NCI-H2081 treated with DMSO at 0.1 percent for 48 hours (cell line): ENCODE measurements at places on chromosomes 1 and 21.

- no peak for DNase-seq
These were observed 69.0 kb upstream of the ZC3H11B start for GRCh38 chr1:219681876-219682275.

GRCh38 chr1:230332575-230333066 is 93.5 kb downstream of the PGBD5 start:
- DNase-seq, result no peak

DNA sequence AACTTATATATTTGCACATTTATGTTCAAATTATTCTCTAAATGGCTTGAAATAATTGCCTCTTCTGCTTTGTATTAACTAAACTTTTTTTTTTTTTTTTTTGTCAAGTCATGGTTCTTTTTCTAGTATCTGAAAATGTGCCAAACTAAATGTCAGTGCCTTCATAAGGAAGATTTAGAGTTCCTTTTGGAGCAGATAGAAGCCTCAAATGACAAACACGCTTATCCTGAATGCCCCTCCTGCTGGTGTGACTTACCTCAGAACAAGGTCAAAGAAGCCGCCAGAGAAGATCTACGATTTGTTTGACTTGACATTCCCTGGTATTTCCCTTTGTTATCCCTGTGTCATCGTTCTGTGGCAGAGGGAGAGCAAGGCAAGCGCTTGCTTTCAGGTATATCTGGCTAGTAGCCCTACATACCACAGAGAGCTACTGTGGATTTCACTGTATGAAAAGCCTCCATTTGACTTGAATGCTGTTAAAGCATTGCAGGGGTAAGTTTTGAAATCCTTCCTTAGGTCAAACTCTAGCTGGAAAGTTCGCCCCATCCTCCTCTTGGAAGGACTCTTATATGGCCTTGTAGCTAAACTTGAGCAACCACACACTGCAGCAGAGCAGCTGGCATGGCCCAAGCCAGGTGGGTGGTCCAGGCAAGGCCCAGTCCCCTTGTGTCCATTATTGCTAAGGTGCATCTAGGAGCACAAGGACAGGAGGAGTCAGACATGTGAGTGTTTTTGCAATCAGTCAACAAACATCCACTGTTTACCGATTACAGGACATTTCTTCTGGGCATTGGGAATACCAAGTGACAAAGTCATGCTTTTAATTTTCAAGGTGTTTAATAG is 285.4 kb upstream of the USP25 start:
- no peak for DNase-seq

DNA sequence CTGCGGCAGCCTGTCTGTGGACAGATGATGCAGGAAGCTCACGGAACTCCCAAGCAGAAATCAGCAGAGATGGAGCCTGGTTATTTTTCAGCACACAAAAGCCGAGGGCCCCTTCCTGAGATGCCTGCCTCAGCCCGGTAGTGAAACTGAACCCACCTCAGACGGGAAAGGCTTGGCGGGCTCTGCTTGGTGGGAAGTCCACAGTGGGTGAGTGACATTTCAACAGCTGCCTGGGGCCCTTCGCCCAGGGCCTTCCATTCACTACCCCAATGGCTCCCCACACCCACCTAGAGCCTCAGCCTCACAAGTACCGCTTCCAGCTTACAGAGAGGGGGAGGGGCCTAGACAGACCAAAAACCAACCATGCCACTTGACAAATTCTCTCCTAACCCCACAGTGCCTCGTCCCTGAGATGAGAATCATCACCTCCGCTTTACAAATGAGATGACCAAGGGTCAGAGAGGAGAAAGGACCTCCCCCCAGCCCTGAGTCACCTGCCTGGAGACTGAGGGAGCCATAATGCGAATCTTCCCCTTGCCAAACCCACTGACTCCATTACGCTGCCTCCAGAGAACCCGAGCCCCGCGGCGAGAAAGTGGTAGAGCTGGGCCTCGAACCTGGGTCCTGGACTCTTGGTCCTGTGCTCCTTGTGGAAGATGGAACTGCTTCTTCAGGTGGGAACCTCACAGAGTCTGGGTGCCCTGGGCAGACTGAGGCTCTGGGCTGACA is 3.4 kb upstream of the ECE1 start:
- no peak for DNase-seq

- no peak for DNase-seq
These were observed 50.5 kb downstream of the DMAP1 start for GRCh38 chr1:44263568-44264450.

- DNase-seq, result no peak
These were observed 9.0 kb downstream of the TRAPPC10 start for GRCh38 chr21:44021064-44021463.

DNA sequence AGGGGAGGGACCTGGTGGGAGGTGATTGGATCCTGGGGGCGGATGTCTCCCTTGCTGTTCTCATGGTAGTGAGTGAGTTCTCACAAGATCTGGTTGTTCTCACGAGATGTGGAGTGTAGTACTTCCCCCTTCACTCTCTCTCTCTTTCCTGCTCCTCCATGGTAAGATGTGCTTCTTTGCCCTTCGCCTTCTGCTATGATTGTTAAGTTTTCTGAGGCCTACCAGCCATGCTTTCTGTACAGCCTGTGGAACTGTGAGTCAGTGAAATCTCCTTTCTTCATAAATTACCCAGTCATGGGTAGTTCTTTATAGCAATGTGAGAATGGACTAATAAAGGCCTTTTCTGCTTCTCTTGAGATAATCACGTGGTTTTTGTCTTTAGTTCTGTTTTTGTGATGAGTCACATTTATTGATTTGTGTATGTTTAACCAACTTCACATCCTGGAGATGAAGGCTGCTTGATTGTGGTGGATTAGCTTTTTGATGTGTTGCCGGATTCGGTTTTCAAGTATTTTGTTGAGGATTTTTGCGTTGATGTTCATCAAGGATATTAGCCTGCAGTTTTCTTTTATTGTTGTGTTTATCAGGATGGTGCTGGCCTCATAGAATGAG is 45.5 kb downstream of the RABGAP1L start:
- DNase-seq, result no peak

DNA sequence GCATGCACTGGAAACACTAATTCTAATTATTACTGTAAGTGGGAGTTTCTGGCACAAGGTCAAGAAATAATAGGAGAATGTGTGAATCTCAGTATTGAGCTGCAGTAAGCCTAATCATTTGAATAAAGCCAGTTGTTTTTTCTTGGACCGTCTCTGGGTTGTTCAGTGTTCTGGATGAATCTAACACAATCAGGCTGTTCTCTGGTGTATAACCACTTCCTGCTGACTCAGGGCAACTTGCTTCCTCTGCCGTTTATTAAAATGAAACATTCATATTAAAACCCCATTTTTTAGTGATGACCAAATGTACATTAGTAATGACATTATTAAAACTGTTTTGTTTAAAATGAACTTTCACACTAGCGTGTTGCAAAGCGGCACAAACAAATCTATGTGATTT is 273.1 kb upstream of the SNX7 start:
- DNase-seq, result no peak

DNA sequence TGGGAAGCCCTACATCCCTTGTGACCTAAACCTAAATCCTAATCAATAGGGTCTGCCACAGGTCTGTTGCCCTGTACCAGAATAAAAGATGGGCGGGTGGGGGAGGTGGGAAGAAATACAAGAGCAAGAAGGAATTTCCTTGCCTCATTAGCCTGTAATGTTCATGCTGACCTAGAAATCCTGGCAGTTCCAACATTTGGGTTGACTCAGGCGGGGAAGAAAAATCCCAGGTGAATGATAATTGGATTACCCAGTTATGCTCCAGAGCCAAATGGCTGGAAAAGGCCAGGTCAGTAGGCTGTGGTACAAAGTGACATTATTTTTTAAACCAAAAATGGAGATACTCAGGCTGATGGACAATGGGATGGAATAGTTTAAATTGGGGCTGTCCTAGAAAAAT is 27.3 kb upstream of the A3GALT2 start:
- DNase-seq, result no peak

- no peak for DNase-seq
These were observed 4.0 kb upstream of the ABCG1 start for GRCh38 chr21:42214921-42215320.

DNA sequence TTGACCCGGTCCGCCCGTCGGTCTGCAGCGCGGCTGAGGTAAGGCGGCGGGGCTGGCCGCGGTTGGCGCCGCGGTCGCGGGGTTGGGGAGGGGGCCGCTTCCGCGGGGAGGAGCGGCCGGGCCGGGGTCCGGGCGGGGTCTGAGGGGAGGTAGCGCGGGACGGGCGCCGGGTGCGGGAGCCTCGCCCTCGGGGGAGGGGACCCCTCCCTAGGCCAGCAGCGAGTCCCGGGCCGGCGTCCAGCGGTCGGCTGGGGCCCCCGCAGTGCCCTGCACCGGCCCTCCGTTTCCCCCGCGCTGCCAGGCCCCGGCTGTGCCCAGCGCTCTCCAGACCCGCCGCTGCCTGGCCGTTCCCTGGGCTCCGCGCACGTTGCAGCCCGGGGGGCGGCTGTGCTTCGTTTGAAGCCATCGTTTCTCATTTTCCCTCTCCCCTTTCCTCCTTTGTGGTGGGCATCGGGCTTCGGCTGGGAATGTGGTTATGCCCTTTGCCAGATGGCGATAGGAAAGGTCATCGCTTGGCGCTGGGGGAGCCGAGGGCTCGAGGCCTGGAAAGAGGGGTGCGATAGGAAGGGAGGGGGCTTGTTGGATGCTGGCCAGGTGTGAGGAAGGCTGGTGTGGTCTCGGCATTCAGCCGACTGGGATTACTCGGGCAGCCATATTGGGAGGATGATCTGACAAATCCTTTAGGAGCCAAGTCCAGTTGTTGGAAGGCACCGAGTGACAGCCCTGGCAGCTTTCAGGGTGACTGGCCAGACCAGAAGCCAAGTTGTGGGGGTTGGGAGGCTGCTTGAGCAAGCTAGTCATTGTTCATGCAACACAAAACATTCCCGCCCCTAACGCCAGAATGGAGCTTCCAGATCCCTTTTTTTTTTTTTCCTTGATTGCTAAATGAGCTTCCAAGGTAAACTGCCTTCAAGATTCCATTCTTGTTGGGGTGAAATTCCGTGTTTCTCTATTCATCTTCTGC is 753 bp downstream of the KIF1B start:
- no peak for DNase-seq

DNA sequence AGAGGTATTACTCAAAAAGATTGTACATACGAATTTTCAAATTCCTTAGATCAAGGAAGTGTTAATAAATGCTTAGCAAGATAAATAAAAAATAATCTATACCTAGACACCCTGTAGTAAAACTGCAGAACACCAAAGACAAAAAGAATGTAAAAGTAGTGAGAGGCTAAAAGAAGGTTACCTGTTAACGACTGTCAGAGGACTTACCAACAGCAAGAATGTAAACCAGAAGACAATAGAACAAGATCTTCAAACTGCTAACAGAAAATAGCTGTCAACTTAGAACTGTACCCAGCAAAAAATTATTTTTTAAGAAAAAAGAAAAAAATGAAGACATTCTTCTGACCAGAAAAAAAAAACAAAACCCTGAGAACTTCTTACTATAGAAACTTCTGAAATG is 51.2 kb downstream of the CD2 start:
- DNase-seq, result no peak

GRCh38 chr1:35243691-35244090 is 24.8 kb upstream of the ZMYM4 start:
- no peak for DNase-seq

GRCh38 chr1:117511273-117511672 is 94.6 kb upstream of the TENT5C start:
- no peak for DNase-seq

DNA sequence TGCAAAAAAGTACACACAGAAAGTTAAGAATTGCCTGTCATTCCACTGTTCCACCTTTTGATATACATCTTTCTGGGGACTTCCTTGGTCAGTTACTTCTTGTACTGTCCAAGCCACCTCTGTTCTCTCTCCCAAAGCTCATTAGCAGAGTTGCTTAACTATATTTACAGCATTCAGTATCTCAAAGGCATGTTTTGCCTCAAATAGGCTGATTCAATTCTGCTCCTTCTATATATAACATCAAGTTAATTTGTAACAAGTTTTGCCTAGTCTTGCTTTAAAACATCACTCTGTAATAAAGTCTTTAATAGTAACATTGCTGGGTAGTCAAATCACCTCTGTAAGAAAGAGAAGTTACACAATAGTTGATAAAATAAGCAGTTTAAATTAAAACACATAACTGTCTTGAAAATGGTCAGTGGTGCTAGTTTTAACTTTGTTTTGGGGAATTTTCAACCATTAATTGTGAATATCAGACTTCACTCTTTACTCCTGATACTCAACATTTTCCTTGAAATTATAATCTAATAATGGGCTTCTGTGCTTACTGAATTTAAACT is 35.7 kb downstream of the EDARADD start:
- DNase-seq, result no peak

DNA sequence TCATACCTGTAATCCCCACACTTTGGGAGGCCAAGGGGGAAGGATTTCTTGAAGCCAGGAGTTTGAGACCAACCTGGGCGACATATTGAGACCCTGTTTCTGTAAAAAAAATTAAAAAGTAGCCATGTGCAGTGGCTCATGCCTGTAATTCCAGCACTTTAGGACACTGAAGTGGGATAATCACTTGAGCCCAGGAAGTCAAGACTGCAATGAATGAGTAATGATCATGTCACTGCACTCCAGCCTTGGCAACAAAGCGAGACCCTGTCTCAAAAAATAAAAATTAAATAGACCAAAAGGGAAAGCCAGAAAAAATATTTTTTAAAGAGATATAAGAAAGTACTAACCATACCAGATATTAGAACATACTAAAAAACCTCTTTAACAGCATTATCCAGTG is 44.7 kb upstream of the LYPLAL1 start:
- DNase-seq, result no peak

DNA sequence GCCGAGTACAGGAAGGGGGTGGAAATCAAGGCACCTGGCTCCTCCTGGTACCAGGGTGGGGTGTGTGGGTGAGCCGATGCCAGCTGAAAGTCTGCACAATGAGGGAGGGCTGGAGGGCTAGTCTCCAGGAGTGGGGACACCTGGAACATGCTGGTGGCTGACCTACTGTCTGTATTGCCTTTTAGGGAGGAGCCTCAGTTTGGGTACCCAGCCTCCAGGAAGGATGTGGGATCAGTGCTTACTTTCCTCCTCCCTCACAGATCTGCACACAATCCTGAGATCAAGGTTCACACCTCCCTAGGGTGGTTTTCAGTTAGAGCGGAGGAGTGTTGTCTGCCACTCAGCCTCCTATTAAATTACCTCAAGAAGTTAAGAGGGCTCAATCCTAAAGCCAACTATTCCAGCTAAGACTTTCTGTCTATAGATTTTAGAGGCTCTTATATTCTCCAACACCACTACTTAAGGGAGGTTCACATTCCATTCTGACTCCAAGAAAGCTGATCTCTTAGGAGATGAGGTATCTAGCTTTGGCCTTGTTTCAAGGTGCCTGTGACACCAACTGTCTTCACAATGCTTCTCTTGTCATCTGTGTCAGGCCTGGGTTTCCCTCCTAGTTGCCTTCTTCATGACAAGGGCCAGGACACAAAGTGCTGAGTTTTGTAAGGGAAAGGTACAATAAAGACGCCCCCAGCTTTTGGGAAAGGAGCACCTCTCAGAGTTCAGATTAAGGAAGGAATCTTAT is 15.7 kb downstream of the SSR2 start:
- DNase-seq, result no peak

DNA sequence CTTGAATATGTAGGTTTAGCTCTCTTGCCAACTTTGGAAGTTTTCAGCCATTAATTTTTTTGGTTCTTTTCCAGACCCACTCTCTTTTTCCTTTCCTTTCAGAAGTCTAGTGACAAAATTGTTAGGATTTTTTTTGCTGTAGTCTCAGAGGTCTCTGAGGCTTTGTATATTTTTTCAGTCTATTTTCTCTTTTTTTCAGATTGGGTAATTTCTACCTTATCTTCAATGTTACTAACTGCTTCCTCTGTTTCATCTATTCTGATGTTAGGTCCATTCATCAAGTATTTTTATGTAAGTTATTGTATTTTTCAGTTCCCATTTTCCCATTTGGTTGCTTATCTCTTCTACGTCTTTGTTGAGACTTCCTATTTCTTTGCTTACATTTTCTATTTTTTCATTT is 15.7 kb downstream of the RGS2 start:
- DNase-seq, result no peak
